ENCODE measurements at places on chromosomes 5 and 9. TPM values are rescaled to one million over a fixed set of nuclear protein-coding genes. Genes with fewer than 3 reads are reported as not detected.

- no peak for DNase-seq
These were observed 13.1 kb upstream of the ATP6V1G1 start for GRCh38 chr9:114574438-114574837.

DNA sequence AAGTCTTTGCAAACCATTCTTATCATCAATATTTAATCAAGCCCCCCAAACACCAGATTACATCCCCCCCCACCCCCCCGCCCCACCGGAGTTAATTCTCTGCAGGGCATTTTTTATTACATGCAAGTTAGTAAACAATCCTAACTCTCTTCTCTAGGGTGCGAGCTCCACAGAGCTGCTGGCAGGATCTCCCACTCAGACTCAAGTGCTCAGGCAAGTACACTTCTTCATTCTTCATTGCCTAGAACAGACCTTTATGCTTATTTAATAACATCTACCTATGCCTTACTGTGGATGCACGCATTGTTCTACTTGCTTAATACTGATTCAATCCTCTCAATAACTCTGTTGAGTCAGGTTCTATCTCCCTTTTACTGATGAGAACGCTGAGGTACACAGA lies 9.9 kb downstream of the SAXO1 start:
- no peak for DNase-seq

DNA sequence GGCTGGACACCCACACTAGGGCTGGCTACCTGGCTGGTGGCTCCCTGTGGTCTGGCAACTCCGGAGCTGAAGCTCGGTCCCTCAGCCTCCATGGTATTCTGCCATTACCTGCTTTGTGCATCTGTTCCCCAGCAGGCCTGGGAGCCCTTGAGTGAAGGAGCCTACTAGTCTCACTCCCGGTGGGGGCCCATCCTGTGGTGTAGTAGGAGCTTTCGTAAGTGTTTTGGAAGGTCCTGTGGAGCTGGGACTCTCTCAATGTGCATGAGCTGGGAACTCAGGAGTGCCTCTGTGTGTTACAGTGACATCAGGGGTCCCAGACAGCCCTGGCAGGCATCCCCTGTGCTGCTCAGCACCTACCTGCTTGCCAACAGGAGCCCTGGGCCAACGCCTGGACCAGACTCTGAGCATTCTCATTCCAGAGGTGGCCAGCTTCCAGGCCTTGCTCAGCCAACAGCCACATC lies 267.1 kb downstream of the GADD45G start:
- peak; percentile 12 for DNase-seq

Gene ADCY2
- total RNA-seq: 25.3 TPM

GRCh38 chr9:120778758-120779157 lies 14.5 kb downstream of the FBXW2 start:
- DNase-seq: no peak

- DNase-seq: no peak
These were observed 542.5 kb downstream of the TLE1 start for GRCh38 chr9:81146684-81147337.

DNA sequence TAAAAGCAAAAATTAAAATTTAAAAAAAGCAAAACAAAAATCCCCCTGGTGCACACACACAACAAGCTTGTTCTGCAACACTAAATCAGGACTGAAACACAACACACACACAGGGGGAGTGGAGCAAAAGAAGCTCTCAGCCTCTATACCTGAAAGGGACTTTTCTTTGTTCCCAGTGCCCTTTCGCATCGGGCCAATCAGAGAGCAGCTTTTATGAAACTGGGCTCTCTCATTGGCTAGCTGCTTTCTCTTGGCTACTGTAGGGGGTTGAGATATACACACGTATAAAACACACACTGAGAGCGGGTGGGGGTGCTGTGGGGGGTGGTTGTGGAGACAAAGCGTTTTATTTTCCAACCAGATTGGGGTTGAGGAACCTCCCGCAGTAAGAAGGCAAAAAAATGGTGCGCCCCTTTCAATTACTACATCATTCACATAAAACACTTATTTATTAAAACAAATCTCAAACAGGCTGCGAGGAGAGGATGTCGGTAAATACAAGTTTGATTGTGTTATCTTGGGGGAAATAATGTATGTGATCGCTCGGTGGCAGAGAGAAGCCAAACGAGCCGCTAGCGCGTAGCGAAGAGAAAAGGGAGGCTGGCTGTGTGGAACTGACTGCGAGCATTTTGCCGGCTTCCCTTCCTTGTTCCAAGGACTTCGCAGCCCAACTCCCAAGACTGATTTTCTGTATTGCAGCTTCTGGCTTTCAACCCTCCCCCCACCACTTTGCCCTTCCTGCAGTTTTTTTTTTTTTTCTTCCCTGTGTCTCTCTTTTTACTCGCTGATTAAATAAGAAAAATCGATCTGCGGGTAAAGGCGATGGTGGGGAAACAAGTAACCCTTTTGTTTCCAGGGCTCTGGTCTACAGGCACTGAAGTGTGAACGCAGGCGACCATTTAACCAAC lies 2.5 kb upstream of the ZNF608 start:
- peak; percentile 84 for DNase-seq

DNA sequence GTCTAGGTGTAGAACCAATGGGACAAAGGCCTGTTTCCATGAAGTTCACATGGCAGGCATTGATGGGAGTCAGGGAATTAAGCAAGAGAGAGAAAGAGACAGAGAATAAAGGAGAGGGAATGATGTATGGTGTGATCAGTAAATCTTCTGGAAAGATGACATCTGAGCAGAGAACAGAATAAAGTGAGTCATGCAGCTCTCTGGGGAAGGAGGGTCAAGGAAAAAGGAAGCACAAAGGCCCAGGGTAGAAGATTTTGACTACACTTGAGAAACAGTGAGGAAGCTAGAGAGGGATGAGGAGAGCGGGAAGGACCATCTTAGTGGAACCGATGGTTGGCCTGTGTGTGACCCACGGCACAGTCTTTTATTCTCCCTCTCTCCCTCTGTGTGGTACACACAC lies 425.9 kb downstream of the SPOCK1 start:
- DNase-seq: peak; percentile 35

Gene CDC20B
- total RNA-seq: 0.35 TPM

DNA sequence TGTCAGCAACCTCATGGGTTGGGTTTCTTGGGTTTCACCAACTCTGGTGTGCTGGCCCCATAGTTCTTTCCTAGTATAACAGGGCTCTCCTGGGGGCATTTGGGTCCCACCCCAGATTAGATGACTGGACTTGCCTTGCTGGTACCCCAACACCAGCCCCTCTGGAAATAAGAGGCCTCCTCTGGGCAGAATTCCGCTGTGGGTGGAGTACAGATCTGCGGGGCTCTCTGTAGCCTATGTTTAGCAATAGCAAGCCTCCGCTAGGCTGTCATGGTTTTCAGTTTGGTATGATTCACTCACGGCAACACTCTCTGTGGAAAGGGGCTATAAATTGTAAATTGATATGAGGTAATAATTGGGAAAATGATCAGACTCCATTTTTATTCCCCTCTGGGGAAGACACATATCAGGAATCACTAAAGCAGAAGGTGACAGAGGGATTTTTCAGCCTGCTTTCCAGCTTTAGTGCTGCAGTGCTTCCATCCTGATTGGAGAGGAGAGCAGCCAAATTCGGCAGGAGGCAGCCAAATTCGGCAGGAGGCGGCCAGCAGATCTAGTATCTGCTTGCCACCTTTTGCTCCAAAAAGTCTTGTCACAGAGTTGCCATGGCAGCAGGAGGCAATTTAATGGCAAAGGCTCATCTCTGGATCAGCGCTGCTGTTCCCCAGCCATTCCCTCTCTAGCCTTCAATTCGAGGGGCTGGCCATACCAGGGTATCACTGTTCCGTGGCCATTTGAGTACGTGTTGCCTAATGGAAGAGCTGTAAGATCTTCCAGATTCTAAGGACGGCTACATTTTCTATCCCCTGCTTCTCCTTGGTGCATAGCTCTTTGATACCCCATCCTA lies 84.6 kb downstream of the SLC44A1 start:
- no peak for DNase-seq

Gene FBXL7
- 37.0 TPM for total RNA-seq

- no peak for DNase-seq
These were observed 59.2 kb downstream of the ADAMTS12 start for GRCh38 chr5:33832404-33833236.

GRCh38 chr5:59104400-59105127 lies 521.7 kb downstream of the RAB3C start:
- DNase-seq: no peak

Gene SNAPC3
- 31.5 TPM for total RNA-seq

Data from uterus (tissue), 4 donors.